CD4-positive, alpha-beta T cell treated with Interleukin-15 for 4 hours (primary cell): ENCODE measurements at places on chromosomes 16 and 17.

DNA sequence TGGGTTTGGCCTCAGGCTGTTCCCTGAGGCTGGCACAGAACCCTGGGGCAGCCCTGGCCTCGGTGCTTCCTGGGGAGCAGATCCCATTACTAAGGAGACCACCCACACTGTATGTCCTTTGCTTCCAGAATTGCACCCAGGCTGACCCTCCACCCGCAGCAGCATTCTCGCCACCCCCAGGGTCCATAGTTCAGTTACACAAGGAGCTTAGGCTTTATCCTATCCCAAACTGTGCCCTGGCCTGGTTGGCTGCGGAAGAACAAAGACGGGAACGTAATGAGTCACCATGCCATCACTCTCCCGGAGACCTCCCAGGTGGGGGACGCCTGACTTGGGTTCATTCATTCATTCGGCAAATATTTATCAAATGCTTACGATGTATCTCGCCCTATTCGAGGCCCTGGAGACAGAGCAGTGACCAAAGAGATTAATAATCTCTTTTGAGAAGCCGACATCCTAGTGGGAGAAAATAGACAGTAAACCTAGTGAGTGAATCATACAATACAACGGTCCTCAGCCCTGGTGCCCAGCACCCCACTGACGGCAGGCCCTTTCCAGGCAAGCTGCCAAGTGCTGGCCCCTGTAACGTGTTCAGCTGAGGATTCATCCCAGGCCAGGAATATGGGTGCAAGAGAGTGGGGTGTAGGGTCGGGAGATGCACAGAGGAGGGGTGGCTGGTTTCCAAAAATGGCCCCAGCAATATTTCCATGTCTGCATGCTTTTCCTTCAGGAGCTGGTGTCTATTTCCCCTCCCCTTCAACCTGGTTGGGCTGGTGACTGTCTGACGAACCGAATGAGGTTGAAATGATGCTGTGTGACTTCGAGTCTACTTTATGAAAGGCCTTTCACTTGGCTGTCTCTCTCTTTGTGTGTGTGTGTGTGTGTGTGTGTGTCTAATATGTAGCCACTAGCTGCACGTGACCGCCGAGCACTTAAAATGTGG, 134.2 kb downstream of the MGAT5B start:
- DNase-seq = no peak

DNA sequence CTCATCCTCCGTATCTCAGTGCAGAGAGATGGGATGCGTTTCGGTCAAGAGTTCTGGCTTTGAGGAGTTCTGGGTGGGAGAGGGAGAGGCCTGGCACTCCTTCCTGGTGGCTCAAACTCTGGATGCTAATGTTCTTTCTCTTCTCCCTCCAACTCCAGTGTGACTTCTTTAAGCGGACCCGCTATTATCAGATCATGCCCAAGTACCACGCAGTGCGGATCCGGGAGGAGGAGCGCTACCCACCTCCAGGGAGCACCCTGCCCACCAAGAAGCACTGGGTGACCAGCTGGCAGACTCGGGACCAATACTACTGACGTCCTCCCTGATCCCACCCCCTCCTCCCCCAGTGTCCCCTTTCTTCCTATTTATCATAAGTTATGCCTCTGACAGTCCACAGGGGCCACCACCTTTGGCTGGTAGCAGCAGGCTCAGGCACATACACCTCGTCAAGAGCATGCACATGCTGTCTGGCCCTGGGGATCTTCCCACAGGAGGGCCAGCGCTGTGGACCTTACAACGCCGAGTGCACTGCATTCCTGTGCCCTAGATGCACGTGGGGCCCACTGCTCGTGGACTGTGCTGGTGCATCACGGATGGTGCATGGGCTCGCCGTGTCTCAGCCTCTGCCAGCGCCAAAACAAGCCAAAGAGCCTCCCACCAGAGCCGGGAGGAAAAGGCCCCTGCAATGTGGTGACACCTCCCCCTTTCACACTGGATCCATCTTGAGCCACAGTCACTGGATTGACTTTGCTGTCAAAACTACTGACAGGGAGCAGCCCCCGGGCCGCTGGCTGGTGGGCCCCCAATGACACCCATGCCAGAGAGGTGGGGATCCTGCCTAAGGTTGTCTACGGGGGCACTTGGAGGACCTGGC, 6.0 kb upstream of the PDK2 start:
- no peak for DNase-seq

- DNase-seq = no peak
These were observed 3.1 kb upstream of the LHX1 start for GRCh38 chr17:36934144-36934691.

GRCh38 chr16:88881007-88881615, 14.7 kb upstream of the PABPN1L start:
- DNase-seq = no peak

- DNase-seq = peak; percentile 24
These were observed 1.7 kb downstream of the HEXIM1 start for GRCh38 chr17:45149669-45150664.

- no peak for DNase-seq
These were observed 229.4 kb upstream of the CACNG5 start for GRCh38 chr17:66605541-66605940.

GRCh38 chr17:78884148-78884825, 18.7 kb downstream of the CEP295NL start:
- DNase-seq = no peak

- no peak for DNase-seq
These were observed 2.0 kb downstream of the HOXB9 start for GRCh38 chr17:48624118-48624517.

GRCh38 chr16:64808474-64808873, 313.4 kb downstream of the CDH11 start:
- DNase-seq = no peak

DNA sequence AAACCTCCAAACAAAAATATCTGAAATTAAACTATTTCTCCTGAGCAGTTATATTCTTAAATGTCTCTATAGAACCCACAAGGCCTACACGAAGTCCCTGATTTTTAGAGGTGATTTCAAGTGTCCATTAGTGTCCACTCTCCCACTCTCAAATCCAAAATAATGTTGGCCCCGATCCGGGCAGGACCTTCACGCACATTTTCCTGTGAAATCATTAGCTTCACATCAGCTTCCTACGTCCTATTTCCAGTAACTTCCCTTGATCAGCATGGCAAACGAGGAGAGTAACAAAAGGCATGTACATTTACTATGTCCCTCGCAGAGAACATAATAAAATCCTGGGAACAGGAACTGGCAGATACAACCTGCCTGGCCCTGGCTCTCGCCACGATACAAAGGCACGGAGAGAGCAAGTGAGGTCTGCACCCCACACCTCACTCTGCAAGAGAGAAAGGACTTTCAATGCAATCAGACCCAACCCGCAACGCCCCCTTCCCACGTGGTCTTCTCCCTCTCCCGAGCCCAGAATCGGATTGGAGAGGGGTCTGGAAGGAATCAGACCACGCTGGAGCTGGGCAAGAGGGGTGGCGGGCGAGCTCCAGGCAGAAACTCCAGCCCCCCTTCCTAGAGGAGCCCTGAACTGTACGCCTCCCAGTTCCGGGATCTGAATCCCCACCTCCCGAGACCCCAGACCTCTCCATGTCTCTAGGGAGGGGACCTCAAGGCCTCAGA, 17.5 kb upstream of the C17orf78 start:
- DNase-seq = peak; percentile 3

- peak; percentile 20 for DNase-seq
These were observed 86.4 kb downstream of the FOXL1 start for GRCh38 chr16:86664522-86665318.
